ENCODE measurements at places on chromosomes 16 and 17.

GRCh38 chr17:16444258-16444886 lies 29.0 kb downstream of the TRPV2 start:
- DNase-seq, result no peak

DNA sequence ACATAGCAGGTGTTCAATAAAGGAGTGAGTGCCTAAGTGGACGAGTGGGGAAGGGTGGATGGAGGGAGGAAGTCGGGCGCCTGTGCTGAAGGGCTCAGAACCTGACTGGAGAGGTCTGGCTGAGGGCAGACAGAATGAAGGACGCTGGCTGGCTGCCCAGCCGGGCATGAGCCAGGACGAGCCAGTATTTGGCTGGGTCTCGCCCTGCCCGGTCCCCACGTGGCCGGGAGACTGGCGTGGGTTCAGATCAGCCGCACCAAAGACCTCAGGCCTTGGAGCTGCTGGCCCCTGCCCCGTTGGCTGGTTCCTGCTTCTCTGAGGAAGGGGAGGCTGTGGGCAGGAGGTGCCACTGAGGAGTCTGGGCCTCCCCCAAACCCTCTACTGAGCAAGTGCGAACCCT lies 79.8 kb downstream of the ENGASE start:
- no peak for DNase-seq

DNA sequence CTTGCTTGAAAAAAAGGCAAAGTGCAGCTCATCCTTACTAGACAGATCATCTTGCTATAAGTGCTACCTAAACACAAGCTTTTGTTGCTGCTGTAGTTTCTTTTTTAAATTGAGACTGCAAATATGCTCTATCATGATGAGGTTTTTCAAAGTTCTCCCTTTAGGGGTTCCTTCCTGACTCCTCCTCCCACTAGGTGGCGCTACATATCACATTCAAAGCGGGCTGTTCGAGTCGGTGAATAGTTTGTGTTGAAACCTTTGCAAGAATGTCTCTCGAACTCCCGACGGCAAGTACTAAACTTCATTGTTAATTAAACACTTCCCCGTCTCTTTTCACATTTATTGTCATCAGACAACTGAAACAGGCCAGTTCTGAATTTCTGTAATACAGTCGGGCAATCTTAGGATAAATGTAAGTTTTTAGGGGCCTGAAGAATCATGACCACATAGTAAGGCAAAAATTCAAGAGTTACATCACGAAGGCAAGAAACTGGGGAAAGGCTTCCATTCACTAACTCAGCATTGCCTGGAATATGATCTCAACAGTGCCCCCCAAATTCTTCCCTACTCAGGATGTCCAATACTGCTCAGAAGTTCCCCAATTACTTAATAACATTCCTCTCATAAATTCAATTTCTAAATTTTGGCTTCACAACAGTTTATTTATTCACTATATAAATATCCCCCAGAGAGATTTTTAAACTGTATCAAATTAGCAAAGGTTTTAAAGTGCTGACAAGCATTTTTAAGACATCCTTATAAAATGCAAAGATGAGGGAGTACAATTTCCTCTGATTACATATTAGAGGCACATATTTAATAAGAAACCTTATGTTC lies 6.7 kb downstream of the HS3ST3A1 start:
- peak; percentile 67 for DNase-seq

DNA sequence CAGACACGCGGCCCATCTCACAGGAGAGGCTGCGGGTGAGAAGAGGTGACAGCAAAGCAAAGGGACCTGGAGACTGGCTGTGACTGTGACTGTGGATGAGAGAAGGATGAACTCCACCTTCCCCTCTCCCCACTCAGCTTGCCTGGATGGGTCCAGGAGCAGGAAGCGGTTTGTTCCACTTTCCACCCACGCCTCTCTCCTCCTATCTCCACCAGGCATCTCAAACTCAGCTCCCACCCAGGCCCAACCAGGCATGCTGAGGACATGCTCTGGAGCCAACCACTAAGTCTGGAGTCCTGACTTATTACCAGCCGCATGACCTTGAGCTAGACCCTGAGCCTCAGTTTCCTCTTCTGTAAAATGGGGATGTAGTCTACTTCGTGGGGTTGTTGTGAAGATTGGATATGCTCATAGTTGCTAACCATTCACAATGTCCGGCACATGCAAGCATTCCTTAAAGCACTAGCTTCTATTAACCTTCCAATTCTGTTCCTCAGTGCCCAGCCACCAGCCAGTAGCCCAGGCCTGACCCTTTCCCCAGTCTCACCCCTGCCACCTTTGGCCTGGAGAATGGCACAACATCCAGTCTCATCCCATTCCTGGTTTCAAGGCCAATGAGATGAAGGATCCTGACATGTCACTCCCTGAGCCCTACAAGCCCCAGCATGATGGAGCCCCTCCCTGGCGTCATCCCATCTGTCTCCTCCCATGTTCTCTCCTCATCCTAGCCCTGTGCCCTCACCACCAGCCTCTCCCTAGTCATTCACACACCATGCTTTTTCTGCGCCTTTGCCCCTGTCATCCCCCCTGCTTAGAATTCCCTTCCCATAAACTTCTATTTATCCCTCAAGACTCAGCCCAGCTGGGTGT lies 2.3 kb downstream of the GAS2L2 start:
- DNase-seq, result no peak

- no peak for DNase-seq
Measured at GRCh38 chr17:79023180-79023705, 726 bp upstream of the C1QTNF1 start.

DNA sequence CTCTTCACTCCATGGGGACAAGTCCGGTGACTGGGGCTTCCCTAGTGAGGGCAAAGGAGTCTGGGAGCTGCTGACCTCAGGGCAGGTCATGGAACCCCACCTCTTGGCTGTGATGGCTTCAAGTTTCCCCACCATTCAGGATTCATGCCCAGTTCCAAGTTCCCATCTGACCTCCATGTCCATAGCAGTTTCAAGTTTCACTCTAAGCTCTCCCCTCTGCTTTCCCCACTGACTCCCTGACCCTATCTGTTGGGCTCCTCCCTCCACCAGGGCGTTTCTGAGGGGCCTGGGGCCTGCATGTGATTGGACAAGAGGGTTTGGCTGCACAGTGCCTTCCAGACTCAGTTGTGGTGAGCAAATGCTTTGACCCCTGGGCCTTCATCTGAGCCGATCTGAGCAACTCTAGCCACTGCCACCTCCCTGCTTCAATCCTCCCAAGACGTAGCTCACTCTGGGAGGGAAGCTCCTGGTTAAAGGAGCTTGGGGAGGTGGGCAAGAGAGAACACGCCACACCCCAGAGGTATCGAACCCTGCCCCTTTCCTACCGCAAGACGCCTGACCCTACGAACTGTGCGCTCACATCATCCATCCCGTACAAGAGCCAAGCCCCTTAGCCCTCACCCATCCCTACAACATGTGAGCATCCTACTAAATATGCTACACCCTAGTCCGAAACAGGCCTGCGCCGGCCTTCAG lies 8.3 kb downstream of the ZNF629 start:
- no peak for DNase-seq

GRCh38 chr16:88599825-88600538 lies 29.8 kb downstream of the ZC3H18 start:
- DNase-seq, result no peak

DNA sequence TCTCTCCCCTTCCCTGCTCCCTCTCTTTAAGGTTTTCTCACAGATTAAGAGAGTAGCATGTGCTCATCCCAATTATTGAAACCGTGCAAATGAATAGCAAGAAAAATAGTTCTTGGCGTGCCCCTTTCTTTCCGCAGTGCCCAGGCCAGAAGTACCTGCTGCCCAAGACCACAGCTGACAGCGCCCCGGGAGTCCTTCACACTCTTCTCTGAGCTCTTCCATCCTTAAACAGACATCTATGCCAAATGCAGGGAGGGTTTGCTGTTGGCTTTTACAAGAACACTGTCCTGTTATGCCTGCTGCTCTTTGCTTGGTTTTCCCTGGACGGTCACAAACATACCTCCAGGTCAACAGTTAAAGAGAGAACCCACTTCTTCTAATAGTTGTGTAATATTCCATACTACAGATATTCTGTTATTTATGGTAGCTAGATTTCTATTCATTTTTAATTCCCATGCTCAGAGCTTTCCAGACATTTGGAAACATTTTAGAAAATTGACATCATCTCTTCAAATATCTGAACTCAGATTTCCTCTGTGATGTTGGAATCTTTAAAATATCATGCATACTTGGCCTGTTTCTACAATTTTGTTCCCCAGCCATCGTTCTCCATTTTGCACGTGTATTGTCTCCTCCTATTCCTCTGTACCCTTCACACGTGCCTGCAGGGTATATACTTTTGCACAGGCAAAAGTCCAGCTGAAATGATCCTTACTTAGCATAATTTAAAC lies 416.7 kb downstream of the WWOX start:
- no peak for DNase-seq

- DNase-seq, result no peak
Measured at GRCh38 chr17:57645950-57646665, 99.0 kb downstream of the CCDC182 start.

GRCh38 chr17:75869282-75870141 lies 8.9 kb downstream of the TRIM47 start:
- no peak for DNase-seq

DNA sequence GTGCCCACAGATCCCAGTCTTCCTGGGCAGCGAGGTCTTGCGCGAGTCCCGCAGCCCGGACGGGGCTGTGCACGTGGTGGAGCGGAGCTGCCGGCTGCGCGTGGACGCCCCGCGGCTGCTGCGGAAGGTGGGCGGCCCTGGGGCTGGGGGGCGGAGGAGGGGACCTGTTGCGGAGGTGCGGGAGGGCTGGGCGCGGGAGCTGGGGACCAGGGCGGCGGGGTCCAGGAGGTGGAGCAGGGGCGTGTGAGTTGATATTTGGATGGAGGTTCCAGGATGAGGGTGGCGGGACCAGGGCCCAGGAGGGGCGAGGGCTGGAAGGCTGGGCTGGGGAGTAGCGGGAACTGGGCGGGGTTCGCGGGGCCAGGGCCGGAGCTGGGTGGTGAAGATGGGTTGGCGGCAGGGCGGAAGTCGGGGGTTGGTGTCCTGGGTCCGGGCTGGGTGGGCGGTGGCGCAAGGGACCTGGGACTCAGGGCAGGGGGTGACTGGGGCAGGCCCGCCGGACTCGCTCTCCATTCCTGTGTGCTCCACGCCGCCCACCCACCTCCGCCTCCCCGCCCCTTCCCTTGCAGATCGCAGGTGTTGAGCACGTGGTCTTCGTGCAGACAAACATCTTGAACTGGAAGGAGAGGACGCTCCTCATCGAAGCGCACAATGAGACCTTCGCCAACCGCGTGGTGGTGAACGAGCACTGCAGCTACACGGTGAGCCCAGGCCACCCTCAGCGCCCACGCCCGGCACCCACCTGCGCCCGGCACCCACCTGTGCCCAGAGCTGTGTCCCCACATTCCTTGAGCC lies 29.6 kb downstream of the SEC14L5 start:
- DNase-seq, result no peak

DNA sequence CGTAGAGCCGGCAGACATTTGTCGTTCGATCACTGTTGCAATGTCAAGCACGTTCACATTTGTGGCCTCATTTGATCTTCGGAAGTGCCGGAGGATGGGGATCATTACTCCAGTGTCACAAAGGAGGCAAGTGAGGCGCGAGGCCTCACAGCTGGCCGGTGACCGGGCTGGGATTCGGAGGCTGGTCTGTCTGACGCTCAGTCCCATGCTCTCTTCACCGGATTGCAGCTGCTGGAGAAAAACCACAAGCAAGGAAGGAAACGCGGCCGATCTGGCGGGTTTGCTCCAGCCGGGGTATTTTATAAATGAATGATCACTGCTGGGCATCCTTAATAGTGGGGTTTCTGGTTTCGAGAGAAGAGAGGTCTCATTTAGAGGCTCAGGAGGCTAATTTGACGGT lies 127.8 kb downstream of the OR1D5 start:
- DNase-seq, result no peak

GRCh38 chr17:35191001-35191695 lies 3.0 kb downstream of the SLC35G3 start:
- DNase-seq, result no peak

DNA sequence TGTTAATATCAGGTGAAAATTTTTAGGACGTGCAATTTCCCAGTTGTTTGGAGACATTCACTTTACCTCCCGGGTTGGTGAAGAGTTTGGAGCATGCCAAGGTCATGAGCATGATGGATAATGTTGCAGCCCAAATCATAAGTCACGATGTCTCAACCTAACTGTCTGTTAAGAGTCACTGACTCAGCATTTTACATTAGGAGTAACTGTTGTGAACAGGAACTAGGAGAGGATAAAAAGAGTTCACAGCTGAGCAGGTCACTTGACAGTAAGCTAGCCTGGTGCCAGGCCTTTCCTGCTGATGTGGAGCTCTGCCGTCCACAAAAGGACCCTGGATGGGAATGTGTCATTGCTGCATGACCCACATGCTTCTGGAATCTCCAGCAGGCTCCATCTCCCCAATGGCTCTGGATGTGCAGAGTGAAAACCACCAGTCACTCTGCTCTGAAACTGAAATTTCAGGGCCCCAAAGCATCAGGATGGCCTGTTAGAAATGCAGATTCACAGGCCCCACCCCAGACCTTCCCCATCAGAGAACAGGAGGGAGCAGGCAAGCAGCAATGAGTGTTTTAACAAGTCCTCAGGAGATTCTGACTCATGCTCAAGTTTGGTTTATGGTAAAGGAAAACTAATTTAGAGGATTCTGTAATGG lies 371.6 kb upstream of the MAF start:
- no peak for DNase-seq

DNA sequence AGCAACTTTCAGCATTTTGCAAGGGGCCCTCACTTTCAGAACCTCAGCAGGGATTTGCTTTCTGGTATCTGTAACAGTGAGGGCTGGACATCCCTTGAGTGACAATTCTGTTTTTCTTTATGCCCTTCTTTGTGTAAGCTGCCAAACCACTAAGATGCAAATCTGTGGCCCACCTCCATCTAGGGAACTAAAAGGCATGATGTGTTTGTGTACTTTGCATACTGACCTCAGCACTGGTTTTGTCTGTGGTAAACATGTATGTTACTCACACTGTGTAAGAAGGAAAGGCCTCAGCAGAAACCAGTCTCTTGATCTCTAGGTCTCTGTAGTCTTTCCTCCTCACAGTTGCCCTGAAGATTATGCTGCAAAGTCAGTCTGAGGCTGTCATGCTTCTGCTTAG lies 396.6 kb upstream of the DYNLRB2 start:
- DNase-seq, result peak; percentile 16

- no peak for DNase-seq
Measured at GRCh38 chr16:2813771-2814221, 3.2 kb upstream of the PRSS21 start.

- peak; percentile 75 for DNase-seq
Measured at GRCh38 chr16:48609652-48610029, 339 bp downstream of the N4BP1 start.

- DNase-seq, result no peak
Measured at GRCh38 chr16:78434401-78434800, 334.9 kb downstream of the WWOX start.

GRCh38 chr16:57021757-57022156 lies 32.4 kb downstream of the NLRC5 start:
- no peak for DNase-seq

GRCh38 chr16:68116256-68116867 lies 31.2 kb downstream of the NFATC3 start:
- DNase-seq, result peak; percentile 46

Measured in GM13976 (cell line).